Right renal cortex interstitium (tissue), 3 donors: ENCODE measurements at places on chromosomes 7 and 10. TPM values are rescaled to one million over a fixed set of nuclear protein-coding genes. Genes with fewer than 3 reads are reported as not detected.

Gene ZNF485
- 4.8 TPM for polyA plus RNA-seq

- no peak for DNase-seq
These were observed 199.5 kb downstream of the INHBA start for GRCh38 chr7:41503438-41503837.

Gene ZNF679
- polyA plus RNA-seq: not detected

Gene TRIM4
- polyA plus RNA-seq: 41.1 TPM

DNA sequence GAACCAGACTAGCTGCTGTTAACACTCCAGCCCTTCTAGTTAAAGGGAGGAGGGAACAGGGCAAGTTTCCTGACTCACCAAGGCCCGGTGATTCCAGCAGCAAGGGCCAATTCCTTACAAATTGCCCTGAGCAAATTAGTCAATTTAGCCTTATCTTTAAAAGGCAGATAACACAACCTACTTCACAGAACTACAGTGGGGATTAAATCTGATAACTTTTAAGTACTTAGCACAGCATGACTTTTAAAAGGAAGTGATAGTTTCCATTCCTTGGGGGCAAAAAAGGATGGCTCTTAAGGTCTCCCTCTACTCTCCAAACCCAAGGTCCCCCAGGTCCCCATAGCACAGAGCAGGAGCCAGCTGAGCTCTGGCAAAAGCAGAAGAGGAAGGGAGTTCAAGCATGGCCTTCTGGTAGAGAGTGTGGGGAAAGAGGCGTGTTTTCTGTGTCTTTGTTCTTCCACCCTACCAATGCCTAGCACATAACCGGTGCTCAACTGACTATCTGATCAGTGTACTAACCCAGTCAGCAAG, 4.0 kb downstream of the CDCA7L start:
- no peak for DNase-seq

GRCh38 chr7:121116396-121116795, 127.9 kb downstream of the CPED1 start:
- no peak for DNase-seq
